ENCODE measurements at places on chromosomes 3 and 15. TPM values are rescaled to one million over a fixed set of nuclear protein-coding genes. Genes with fewer than 3 reads are reported as not detected.

C3orf20 gene
- 0.07 TPM for total RNA-seq

ADAMTS9 gene
- 392 TPM for total RNA-seq

EFCC1 gene
- total RNA-seq = 0.13 TPM

IGSF10 gene
- total RNA-seq = not detected

FGD5 gene
- total RNA-seq = 107 TPM

FES gene
- total RNA-seq = 50.6 TPM

CTXN2 gene
- total RNA-seq = not detected

ALDH1L1 gene
- not detected for total RNA-seq

FILIP1L gene
- total RNA-seq = 30.9 TPM

FHIT gene
- total RNA-seq = 2.5 TPM

MKRN3 gene
- 0.79 TPM for total RNA-seq

TRPM1 gene
- total RNA-seq = 0.27 TPM

EFHB gene
- not detected for total RNA-seq

PLA2G4E gene
- total RNA-seq = not detected

GCHFR gene
- total RNA-seq = 4.5 TPM

NANOGP8 gene
- not detected for total RNA-seq

HACD2 gene
- 34.4 TPM for total RNA-seq

LARP6 gene
- 12.9 TPM for total RNA-seq

CERS3 gene
- total RNA-seq = not detected

ZBBX gene
- 0.07 TPM for total RNA-seq

ATOSA gene
- total RNA-seq = 56.4 TPM

COL6A5 gene
- not detected for total RNA-seq

P3H2 gene
- 0.79 TPM for total RNA-seq
